Kidney (tissue), 22 donors: ENCODE measurements at places on chromosomes 11 and 22.

- DNase-seq = no peak
These were observed 118.8 kb downstream of the MPPED1 start for GRCh38 chr22:43530349-43531201.

GRCh38 chr11:7591107-7591894 lies 77.5 kb downstream of the PPFIBP2 start:
- no peak for DNase-seq

GRCh38 chr11:19673924-19674729 lies 38.5 kb upstream of the NAV2 start:
- peak; percentile 72 for DNase-seq

DNA sequence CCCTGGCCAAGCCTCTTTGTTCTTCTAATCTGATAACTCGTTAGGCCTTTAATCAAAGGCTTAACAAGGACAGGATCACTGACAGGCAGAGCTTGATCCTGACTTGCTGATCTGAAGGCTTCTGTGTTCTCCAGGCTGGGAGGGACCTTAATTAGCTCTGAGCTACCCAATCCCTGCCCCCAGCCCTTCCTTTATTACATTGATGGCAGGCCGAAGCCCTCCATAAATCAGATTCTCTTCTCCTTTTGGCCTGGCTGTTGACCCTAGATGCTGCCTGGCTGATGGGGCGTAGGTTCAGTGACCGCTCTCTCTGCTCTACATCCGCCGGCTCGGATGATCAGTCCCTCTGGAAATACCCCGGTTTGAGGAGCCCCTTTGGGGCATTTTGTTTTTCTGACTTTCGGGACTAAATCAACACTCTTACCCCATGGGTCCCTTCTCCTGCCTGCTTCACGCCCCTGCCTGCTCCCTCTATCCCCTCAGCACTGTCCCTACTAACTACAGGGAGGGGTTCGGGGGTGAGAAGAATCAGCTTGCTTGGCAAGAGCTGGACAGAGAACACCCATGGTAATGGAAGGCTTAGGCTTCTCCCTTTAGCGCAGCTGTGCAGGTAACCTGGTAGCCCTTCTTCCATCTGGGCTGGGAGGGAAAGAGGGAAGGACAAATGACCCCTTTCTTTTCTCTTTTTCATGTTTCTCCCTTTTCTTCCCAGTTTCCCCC lies 10.0 kb upstream of the RRM1 start:
- DNase-seq = peak; percentile 48

DNA sequence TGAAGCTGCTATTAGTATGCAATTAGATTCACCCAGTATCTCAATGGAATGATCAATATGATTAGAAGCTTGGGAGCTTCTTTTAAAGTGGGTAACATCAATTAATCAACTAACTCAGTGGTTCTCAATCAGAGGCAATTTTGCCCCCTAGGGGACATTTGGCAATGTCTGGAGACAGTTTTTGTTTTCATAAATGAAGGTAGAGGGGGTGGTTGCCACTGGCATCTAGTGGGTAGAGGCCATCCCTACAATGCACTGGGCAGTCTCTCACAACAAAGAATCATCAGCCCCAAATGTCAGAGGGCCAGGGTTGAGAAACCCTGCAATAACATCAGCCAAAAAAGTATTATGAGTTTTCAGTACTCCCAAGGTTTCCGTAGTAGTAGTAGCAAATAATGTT lies 5.9 kb upstream of the AMOTL1 start:
- DNase-seq = no peak

- no peak for DNase-seq
These were observed 16.0 kb downstream of the STK33 start for GRCh38 chr11:8577791-8578581.

GRCh38 chr11:132448334-132448995 lies 1078.0 kb downstream of the NTM start:
- DNase-seq = no peak

DNA sequence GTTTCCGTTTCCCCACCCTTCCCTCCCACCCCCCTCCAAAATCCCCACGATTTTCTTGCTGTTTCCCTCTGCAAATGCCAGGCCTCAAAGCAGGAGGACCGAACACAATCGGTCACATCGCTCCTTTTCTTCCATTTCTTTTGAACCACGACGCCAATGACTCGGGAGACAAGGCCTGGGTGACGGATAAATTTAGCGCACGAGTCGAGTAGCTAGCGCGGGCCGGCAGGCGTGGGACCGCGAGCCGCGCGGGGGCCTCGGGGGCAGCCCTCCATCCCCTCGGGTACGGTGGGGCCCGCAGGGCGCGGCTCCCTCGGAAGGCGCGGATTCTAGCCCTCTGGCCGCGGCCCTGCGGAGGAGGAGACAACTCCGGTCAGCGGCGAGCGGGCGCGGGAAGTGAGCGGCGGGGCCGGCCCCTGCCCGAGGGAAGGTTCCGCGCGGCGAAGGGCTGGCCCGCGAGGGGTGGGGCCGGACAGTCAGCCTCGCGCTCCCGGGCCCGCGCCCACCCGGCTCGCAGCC lies 414 bp downstream of the JOSD1 start:
- DNase-seq = no peak

DNA sequence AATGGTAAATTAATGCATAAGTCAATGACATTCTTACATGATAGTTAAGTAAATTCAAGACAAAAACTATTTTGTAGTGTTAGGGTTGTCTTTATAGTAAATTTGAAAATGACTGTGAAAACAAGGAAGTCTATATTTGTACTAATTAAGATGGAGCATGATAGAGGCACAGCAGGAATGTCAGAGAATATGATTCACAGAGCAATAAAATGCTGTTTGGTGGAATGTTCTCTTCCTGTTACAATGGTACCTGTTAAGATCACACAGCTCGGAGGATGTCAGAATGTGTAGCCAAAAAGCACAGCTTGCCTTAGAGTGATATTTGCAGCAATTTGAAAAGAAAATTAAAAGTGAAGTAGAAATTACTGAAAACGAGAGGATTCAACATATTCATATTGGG lies 2339.7 kb upstream of the RAG2 start:
- DNase-seq = no peak

DNA sequence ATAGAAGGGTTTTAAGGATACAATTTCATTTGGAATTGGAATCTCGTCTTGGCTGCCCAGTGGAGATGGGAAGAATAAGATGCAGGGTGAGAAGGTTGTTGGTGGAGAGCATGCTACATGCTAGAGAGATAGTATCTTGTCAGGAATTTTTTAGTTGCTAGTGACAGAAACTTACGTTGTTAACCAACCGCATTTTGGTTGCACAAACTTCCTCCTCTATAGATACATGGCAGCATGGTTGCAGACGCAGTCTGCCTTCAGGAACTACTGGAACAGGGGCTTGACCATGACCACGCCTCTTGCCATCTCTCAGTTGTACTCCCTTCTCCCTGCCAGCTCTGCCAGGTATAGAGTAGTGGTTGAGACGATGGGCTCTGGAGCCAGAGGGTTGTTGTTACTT lies 13.5 kb upstream of the CCDC90B start:
- no peak for DNase-seq

- DNase-seq = no peak
These were observed 135.2 kb downstream of the MAML2 start for GRCh38 chr11:96207459-96208449.

- DNase-seq = no peak
These were observed 15.8 kb upstream of the OR51T1 start for GRCh38 chr11:4865855-4866254.

GRCh38 chr22:46560696-46561295 lies 23.4 kb upstream of the CELSR1 start:
- DNase-seq = no peak

- DNase-seq = no peak
These were observed 34.7 kb downstream of the NECTIN1 start for GRCh38 chr11:119694334-119694733.

DNA sequence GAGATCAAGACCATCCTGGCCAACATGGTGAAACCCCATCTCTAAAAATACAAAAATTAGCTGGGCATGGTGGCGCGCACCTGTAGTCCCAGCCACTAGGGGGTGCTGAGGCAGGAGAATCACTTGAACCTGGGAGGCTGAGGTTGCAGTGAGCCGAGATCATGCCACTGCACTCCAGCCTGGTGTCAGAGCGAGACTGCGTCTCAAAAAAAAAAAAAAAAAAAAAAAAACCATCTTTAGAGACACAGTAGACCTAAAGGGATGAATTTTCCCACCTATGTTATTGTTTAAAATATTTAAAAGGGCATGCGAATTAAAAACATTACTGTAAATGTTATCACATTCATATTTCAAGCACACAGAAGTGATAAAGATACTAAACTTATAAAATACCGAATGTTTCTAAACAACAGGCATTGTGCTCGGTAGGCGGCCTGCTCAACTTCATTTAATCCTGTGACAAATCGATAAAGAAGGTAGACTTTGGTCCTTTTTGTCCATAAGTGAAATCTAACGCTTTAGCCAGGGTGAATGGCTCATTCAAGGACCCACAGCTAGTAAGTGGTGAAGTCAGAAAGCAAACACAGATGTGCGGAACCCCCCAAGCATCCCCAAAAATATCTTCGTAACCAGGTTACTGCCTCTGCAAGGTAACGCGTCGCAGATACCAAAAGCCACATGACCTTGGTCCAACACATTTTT lies 16.1 kb downstream of the NCAPD3 start:
- DNase-seq = no peak

DNA sequence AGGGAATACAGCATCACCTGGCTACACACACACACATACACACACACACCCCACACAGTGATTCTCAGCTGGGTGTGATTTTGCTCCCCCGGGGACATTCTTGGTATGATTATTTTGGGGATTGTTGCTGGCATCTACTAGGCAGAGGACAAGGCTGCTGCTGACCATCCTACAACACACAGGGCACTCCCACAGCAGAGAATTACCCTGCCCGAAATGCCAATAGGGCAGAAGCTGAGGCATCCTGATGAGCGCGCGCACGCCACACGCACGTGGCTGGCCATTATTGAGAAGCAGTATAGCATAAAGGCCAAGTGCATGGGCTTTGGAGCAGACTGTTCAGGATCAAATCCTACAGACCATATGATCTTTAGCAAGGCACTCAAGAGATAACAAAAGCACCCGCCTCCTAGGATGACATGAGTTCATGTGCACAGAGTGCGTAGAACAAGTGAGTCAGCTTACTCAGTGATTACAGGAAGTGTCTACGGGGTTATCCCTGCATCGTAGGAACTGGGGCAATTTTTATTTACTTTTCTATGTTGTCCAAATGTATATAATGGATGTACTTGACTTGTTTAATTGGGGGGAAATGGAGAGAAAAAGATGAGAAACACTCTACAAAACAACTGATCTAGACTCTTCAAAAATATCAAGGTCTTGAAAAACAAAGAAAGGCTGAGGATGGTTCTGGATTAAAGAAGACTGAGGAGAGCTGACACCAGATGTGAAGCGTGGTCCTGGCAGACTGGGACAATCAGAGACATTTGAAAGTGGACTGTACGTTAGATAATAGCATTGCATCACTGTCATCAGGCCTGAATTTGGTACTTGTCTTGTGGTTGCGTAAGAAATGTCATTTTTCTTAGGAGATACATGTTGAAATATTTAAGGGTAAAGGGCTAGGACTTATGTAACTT lies 7.2 kb upstream of the EHD1 start:
- DNase-seq = no peak

DNA sequence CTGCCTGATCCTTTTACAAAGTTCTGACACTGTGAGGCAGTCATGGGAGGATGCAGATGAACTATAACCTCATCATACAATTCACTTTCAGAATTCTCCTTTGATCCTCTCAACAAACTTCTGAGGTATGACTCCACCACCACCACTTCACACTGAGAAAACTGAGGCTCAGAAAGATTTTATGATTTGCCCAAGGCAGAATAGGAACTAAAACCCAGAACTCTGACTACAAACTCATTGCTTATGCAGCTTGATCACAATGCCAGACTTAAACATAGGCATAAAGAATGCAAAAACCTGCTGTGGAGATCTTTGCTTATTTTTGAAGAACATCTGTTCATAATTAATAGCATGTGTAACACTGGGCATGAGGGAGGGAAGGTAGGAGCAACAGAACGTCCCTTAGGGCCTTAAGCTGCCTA lies 20.4 kb downstream of the FAM168A start:
- DNase-seq = no peak

DNA sequence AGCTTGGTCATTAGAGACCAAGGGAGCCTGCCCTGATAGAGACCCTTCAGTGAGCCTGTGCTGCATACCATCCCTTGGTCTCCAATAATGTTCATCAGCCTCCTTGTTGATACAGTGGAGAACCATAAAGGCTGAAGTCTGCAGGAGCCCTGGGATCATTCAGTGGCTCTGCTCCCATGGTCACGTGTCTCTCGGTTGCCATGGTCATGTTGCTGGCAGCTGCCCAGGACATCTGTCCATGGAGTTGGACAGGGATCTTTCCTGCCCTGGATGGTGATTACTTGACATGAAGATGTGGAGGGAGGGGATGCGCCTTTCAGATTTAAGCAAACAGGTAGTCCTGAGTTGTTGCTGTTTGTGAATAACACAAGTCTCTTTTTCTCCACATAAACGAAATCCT lies 38.2 kb downstream of the CYB5R2 start:
- DNase-seq = no peak

GRCh38 chr11:35377262-35377661 lies 42.1 kb downstream of the SLC1A2 start:
- no peak for DNase-seq

- peak; percentile 88 for DNase-seq
These were observed 56.0 kb upstream of the BID start for GRCh38 chr22:17830043-17830961.

GRCh38 chr22:46740910-46741780 lies 3.1 kb upstream of the CERK start:
- DNase-seq = no peak

- DNase-seq = no peak
These were observed 102.7 kb upstream of the ARHGAP42 start for GRCh38 chr11:100584201-100584985.

GRCh38 chr11:10591741-10592140 lies 23.3 kb upstream of the LYVE1 start:
- no peak for DNase-seq

DNA sequence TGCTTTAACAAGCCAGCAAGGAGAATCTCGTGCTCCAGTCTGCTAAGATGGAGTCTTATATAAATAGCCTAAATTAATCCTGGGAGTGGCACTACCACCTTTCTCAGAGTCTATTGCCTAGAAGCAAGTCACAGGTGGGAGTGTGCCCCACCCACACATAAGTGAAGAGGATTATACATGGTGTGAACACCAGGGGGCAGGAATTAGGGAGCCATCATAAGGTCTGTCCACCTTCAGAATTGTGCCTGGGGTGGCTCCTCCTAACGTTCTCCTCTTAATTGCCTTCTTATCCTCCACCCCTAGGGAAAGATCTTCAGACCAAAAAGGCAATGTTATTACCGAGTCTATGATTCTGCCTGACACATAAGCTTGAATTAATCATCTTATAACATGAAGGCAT lies 276.8 kb upstream of the SESN3 start:
- DNase-seq = no peak

GRCh38 chr11:22491555-22492225 lies 133.9 kb downstream of the FANCF start:
- peak; percentile 10 for DNase-seq
